Foreskin melanocyte (primary cell): ENCODE measurements at places on chromosomes 7 and 10.

GRCh38 chr10:95588025-95588424, 26.9 kb upstream of the SORBS1 start:
- DNase-seq: no peak

DNA sequence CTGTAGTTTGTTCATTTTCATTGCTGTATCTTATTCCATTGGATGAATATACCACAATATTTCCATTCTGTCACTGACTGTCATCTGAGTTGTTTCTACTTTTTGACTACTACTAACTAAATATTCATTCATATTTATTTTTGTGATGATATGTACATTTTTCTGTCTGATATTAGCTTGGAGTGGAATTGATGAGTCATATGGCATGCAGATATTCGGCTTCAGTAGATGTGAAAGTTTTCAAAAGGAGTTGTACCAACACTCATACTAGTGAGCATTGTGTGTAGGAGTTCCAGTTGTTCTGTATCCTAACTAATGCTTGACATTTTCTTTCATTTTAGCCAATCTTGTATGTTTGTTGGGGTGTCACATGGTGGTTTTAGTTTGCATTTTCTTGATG, 7.7 kb downstream of the RUNDC3B start:
- peak; percentile 2 for DNase-seq

GRCh38 chr7:151819866-151820265, 57.0 kb downstream of the PRKAG2 start:
- no peak for DNase-seq

GRCh38 chr10:79222186-79222585, 125.1 kb upstream of the PPIF start:
- DNase-seq: no peak

DNA sequence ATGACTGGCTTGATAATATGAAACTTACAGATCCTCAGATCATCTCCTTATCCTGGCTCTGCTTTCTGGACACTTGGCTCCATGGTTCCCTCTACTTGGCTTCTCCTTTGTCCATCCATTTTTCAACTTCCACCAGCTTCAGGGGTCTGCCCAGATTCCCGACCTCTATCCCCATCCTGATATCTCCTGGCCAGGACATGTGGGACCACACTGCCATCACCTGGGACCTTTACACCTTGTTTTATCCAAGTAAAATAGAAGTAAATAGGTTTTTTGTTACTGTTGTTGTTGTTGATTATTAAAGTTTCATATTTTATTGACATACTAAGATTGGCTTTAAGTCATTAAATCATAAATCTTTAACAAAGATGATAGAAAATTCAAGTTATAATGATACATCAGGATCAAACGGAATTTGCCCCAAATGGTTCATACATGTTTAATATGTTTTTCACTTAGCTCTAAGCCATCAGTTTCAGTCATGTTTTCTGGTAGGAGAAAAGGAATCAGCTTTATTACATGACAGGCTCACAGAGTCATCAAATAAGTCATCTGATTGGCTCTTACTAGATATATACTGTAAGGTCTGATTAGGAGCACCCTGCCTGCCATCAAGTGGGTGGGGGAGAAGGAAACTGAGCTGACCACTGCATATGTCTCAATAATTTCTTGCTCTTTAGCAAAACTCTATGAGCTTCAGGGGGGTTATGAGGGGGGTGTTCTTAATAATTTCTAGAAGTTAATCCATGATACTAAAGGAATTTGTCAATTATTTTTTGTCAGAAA, 111.5 kb upstream of the AHR start:
- DNase-seq: no peak

DNA sequence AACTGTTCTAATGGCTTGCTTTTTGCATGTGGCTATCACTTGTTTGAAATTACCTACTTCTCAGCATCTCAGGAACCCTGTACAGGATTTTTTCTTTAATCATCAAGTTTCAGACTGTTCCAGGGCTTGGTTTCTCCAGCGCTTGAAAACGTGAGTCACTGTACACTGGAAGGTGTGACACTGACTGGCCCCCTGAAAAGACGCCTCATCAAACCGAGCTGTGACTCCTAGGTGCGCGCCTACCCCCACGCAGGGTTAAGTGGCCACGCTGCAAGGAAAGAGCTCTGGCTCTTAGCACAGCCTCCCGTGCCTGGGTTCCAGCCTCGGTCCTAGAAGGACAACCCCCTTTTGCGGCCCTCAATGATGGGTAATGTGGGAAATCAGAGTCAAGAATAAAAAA, 81.0 kb downstream of the EBF3 start:
- no peak for DNase-seq

- DNase-seq: peak; percentile 77
These were observed at the start of gene GNG11 for GRCh38 chr7:93921607-93922566. TSS of gene GNG11 (plus strand) at chr7:93921735. CDS start at chr7:93922138, 403 bp downstream.

- DNase-seq: no peak
These were observed 290.5 kb upstream of the LRGUK start for GRCh38 chr7:133836666-133837065.

- peak; percentile 76 for DNase-seq
These were observed 44.6 kb upstream of the DLG5 start for GRCh38 chr10:77970869-77971803.

DNA sequence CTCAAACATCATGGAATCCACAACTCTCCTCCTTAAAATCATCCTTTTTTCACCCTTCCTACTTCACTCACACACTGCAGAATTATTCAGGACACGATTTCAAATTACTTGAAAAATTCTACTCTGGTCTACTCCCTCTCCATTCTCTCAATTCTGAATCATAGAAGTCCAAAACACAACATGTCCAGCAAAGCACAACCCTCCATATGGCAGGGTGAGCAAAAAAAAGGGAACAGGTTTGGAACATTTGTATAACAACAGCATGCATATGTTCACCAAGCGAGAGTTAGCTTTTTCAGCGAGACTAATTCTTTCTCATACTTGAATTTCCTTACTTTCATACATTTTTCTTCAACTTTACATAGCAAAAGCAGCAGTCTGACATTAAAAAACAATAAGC, 73.4 kb downstream of the ABI1 start:
- no peak for DNase-seq

GRCh38 chr10:70887804-70888800, at the start of gene PCBD1:
TSS of gene PCBD1 (minus strand) at chr10:70888565. CDS start at chr10:70888533, 32 bp downstream.
- DNase-seq: no peak

GRCh38 chr7:156324201-156324600, 316.4 kb upstream of the RNF32 start:
- DNase-seq: no peak

DNA sequence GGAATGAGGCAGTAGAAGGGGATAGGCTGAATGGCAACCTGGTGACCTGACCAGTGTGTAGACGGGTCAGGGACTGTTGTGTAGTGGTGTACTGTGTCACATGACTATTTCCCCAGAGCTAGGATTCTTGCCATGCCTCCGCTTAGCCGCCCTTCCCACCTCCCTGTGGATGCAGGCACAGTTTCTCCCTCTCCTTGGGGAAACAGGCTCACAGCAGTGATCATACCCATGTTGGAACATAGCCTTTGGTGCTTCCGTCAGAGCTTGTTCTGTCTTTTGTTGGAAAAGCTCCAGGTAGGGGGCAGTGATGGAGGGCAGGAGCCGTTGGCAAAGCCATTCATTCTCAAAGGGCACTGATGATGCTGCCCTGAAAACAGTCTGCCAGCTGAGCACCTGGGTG, 44.3 kb downstream of the OGDH start:
- no peak for DNase-seq

DNA sequence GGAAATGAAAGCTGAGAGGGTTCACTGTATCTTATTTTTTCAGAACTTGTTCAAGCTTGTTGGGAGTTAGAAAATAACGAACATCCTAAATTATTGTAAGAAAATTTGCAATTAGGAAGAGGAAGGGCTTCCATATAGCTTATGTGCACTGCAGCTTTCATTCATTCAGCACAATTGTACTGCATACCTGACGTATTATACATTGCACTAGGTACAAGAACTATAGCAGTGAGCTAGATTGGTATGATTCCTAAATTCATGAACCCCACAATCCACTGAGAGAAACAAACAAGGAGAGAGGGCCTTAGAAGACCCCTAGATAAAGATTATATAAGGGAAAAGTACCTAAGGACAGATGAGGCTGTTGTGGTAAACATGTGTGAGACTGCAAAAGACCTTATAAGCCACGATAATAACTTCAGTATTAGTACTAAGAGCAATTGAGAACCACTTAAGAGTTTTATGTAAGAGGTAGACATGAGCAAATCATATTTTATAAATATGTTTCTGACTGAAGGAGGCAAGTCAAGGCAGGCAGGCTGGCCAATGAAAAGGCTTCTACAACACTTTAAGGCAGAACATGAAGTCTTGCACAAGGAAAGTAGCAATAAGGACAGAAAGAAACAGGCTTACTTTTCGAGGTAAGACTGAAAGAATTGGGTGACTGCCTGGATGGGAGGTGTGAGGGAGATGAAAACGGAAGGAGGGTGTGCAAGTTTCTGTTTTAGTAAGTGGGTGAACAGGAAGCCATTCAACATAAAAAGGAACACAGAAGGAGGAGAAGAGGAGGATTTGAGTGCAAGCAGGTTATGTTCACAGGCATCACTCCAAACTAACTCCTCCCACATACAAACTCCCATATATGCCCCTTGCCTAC, 77.9 kb upstream of the LRRN3 start:
- no peak for DNase-seq

DNA sequence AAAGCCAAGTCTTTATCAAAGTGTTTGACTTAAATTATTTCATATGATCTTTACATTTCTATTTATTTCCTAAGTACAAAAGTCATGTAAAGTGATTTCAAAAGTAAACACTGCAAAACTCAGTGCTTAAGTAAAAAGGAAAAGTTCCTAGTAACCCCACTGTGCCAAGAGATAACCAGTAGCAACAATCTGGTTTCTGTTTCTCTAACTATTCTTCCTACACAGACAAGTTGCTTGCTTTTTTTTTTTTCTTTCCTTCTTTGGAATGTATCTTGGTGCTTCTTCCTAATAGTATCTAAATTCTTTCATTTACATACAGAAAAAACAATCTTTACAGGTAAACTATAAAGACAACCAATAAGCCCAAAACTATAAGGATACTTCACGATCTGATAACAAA, 3.1 kb downstream of the JCAD start:
- no peak for DNase-seq

GRCh38 chr7:147607157-147607800, 983.3 kb upstream of the C7orf33 start:
- DNase-seq: no peak

DNA sequence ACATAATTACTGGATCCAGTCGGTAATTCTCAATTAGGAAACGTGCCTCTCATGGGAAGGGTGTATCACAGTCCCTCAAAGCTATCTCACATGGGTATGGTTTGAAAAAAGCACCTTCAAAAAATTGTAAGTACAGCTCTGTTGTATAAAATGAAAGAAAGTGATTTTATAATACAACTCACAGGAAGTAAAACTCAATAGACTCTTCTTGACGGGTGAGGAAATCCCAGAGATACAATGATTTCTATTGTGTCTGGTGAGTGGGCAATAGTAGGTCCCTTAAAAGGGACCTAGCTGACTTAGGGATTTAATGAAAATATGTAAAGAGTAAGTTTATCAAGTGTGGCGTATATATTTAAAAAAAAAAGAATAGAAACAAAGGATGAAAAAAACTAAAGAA, 27.0 kb downstream of the TASOR2 start:
- peak; percentile 63 for DNase-seq

GRCh38 chr10:89518876-89519842, 16.2 kb downstream of the SLC16A12 start:
- peak; percentile 18 for DNase-seq

DNA sequence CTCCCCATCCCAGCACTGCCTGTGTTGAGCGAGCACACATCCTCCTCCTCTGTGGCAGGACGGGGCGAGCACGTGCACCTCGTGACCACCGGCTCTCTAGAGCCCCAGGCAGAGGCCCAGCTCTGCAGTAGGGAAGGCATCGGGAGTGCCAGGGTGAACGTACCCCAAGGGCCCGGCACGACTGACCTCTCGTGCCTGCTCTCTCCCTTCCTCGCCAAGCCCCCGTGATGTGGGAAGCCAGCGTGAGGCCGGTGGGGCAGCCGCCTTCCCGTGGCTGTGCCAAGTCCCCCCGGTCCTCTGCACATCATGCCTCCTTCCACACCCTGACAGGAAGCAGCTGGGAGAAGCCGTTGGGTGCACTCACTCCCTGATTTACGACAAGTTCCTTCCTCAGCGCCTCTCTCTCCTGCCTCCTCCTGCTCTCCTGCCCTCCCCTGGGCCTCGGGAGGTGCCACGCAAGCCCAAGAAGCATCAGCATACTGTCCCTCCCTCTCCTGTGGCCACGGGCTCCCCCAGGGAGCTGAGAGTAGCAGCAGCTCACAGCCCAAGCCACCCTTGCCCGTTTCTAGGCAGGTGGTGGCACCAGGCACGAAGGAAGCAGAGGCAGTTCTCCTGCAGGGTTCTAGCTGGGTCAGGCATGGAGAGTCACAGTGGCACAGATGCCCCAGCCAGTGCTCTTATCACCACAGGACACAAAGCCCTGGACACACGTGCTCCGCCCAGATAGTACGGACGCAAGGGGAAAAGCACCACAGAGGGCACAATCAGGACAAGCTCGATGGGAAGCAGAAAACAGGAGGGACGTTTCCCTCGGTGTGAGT, 47.0 kb downstream of the AMZ1 start:
- peak; percentile 76 for DNase-seq

DNA sequence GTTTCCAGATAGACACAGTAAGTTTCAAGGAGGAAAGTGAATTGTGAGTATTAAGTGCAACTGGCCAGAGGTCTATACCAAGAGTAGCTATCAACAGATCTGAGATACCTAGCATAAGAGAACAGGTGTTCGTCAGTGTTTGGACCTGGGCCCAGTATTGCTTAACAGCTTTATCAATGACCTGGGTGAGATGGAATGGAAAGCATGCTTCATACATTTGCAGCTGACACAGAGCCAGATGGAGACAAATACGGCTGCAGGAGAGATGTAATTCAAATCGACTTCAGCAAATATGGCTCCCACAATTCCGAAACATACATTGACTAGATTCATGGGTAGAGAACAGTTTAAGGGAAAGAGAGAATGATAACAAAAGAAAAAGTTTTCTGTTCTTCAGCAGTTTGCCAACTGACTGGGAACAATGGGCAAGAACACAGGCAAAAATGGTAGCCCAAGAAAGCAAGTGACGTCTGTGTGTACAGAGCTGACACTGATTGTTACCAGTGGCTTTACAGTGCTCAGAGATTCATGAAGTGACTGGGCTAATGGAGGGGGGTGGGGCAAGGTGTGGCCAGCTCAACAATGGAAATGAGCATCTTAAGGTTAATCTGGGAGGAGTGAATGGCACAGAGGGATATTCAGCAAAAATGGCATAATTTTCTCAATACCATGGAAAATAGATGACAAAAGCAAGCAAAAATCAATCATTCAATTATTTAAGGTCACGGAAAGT, 28.0 kb upstream of the COBL start:
- DNase-seq: no peak

- no peak for DNase-seq
These were observed 98.1 kb downstream of the PTPN20 start for GRCh38 chr10:47009215-47009838.

DNA sequence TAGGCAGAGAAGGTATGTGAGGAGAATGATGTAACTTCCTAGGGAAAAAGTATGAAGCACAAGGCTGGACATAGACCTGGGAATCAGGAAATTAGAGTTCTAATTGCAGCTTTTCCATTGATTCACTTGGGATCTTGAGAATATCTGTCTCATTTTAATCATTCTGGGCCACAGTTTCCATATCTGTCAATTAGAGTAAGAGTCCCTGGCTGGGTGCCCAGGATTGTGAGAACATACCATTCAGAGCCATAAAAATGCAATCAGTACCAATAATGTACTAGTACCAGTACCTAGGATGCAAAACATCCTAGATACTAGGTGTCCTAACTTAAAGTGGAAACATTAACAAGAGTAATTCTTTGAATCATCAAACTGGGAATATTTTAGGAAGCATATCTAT, 29.6 kb downstream of the CAV1 start:
- DNase-seq: no peak
